ENCODE measurements at places on chromosomes 4 and X. TPM values are rescaled to one million over a fixed set of nuclear protein-coding genes. Genes with fewer than 3 reads are reported as not detected.

DNA sequence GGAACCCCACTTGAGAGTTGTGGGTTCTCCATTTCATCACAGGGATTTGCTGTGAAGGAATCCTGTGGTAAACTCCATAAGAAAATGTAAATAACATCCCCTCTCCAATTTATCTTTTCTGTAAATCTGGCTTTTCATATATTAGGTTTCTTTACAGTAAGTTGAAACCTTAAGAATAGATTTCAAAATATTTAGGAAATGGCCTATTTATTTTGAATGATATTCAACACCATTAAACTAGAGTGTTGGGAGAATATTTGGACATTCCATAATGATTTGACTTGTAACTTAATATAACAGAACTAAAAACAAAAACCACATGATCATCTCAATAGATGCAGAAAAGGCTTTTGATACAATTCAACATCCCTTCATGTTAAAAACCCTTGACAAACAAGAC, 197.3 kb upstream of the PGRMC2 start:
- DNase-seq: no peak

DNA sequence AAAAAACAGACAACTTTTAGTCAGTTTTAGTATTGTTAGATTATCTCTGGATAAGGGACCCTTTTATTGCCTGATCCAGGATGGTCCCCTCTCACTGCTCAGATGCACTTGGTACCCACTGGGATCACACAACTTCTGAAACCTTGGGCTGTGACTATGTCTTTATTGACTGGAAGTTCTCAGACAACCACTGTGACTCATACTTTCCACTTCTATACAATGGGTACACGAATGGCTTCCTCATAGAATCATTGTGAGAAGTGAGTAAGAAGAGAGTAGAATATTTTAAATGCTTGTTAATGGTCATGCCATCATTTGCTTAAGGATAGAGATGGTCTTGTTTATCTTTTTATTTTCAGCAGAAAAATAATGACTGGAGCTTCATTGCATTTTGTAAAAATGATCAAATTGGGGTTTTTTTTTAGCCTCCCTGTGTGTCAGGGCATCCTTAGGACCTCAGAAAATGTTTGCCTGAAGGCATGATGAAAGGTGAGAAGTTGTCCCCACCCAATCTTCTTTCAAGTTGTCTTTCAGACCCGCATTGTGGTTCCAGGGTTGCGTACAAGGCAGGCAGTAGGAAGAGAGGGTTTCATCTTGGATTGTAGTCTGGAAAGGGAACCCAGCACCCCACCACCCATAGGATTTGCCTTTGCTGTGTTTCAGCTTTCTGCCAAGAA, 115.1 kb downstream of the CPEB2 start:
- no peak for DNase-seq

- no peak for DNase-seq
Measured at GRCh38 chr4:26220696-26221095, 100.1 kb upstream of the RBPJ start.

GRCh38 chrX:66024092-66024467, 15.8 kb downstream of the VSIG4 start:
- DNase-seq: no peak

GRCh38 chr4:164169591-164169990, 584.3 kb upstream of the SMIM31 start:
- DNase-seq: no peak

DNA sequence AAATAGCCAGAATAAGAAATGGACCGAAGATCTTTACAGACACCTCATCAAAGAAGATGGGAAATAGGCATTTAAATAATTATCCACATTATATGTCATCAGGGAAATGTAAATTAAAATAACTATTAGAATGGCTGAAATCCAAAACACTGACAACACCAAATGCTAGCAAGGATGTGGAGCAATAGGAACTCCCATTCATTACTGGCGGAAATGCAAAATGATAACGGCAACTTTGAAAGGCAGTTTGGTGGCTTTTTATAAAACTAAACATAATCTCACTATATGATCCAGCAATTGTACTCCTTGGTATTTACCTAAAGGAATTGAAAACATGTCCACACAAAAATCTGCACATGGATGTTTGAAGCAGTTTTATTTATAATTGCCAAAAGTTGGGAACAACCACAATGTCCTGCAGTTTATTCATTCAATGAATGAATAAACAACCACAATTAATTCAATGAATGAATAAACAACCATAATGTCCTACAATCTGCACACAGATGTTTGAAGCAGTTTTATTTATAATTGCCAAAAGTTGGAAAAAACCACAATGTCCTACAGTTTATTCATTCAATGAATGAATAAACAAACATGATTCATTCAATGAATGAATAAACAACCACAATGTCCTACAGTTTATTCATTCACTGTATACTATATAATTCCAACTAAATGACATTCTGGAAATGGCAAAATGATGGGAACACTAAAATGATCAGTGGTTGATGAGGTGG, 117.6 kb upstream of the PCDH18 start:
- no peak for DNase-seq

DNA sequence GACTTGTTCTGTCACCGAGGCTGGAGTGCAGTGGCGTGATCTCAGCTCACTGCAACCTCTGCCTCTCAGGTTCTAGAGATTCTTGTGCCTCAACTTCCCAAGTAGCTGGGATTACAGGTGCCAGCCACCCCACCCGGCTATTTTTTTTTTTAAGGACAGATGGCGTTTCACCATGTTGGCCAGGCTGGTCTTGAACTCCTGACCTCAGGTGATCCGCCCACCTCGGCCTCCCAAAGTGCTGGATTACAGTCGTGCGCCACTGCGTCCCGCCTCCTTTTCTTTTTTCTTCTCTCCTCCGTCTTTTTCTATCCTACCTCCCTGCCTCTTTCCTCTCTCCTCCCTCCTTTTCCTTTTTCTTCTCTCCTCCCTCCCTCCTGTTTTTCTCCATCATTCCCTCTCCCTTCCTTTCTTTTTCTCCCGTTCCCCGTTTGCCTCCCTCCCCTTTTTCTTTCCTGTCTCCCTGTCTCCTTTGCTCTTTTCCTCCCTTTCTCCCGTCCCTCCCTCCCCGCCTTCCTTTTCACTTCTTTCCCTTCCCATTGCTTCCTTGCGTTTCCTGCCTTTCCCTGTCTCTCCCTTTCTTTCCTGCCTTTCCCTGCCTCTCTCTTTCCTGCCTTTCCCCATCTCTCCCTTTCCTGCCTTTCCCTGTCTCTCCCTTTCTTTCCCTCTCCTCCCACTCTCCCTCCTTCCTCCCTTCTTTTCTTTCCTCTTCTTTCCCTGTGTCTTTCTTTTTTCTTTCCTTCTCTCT, 2.1 kb upstream of the SLC25A6 start:
- no peak for DNase-seq

- DNase-seq: no peak
Measured at GRCh38 chr4:35228313-35228712, 1016.0 kb downstream of the ARAP2 start.

DNA sequence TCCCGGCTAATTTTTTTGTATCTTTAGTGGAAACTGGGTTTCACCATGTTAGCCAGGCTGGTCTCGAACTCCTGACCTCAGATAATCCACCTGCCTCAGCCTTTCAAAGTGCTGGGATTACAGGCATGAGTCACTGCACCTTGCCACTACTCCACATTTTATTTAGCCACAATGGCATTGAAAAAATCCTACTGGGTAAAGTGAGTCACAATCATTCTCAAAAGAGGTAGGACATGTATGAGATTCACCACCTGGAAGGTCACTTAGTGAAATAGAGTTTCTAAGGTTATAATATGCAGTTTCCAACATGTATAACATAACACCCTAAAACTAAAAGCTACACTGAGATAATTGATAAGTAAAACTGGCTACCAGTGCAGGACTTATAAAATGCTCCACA, 159.2 kb downstream of the BTC start:
- DNase-seq: no peak

DNA sequence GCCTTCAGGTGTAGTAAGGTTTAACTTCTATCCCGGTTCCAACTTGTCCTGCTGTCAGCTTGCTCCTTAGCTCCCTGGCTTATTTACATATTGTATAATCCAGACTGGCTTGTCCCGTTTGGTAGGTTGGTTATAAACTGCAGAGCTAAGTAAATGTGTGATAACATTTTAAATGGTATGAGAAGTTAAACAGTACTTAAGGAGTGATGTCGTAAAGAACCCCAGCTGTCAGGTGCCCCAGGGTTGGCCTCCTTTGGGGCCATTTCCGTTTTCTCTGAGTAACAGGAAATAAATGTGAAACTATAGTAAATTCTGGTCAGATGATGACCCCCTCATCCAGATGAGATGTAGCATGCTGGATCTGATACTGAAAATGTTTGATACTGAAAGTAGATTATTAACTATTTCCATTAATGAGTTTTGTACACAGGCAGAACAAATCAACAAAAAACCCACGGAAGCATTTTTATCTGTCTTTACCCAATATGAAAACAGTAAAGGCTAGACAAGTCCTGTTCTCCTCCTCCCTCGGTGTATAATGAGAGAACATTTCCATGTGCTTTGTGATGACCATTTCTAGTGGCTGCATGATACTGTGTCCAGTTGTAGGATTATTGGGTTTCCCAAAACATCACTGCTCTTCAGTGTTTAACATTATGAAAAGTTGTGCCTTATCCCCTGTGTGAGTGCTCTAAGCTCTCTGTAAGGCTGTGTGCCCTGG, 22.4 kb downstream of the GAB1 start:
- no peak for DNase-seq

DNA sequence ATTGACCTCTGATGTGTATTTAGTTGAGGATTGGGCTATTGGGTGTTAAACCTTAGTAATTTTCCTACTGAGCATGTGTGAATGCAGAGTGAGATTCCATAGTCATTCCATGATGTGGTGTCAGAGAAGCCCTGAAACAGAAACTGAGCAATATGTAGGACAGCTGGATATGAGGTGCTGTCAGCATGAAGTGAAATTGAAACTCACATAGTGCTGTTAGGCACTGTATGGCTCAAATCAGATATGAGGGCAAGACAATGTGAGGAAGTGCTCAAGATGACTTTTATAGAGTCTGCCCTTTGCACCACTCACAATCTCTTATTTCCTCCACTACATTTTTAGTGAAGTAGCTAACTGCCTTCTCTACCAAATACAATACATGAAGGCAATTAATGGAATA, 188.3 kb downstream of the SH3BGRL start:
- no peak for DNase-seq

DNA sequence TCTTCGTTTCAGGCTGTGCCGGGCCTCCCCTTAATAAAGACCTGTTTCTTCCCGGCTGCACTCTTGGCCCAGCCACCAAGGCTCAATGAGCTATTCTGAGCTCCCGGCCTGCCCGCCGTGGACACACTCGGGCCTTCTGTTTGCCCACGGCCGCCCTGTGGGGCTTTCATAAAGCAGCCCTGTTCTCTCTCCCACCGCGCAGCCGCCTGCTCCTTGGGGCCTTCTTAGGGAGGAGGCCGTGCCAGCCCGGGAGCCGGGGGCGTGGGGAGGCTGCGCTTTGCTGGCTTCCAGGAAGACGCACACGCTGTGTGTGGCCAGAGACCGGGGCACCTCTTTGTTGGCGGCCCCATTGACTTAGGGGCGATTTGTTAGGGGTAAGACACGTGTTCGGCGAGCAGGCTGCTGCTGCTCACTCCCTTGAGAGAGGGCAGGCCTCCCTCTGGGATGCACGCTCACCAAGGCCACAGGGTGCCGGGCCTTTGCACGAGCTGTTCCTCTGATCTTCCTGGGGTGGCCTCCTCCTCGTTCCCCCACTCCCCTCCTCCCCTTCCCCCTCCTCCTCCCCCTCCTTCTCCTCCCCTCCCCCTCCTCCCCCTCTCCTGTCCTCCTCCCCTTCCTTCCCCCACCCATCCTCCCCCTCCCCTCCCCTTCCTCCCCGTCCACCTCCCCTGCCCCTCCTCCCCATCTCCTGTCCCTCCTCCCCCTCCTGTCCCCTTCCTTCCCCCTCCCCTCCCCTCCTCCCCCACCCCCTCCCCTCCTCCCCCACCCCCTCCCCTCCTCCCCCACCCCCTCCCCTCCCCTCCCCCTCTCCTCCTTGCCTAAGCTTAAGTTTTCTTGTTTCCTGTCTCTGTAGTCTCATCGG, 11.3 kb downstream of the BLOC1S4 start:
- no peak for DNase-seq

DNA sequence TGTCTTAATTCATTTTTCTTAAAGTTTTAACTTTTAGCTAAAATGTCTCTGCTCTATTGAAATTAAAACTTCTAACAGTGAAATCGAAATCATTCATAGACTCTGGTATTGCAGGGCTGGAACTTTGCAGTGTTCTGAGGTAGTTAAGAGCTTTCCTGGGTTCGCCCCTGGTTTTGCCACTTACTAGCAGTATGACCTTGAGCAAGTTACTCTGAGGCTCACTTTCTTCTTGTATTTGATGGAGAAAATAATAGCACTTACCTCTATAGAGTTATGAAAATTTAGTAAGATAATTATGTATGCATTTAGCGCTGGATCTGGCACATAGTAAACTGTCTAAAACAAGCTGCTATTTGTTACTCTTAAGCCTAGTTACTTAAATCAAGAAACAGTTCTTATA, 1.7 kb downstream of the SLAIN2 start:
- no peak for DNase-seq

- DNase-seq: no peak
Measured at GRCh38 chrX:34972206-34972605, 29.6 kb downstream of the FAM47B start.

- DNase-seq: peak; percentile 49
Measured at GRCh38 chr4:138398322-138398721, 156.2 kb upstream of the SLC7A11 start.

- no peak for DNase-seq
Measured at GRCh38 chr4:83609365-83609764, 73.5 kb downstream of the GPAT3 start.

DNA sequence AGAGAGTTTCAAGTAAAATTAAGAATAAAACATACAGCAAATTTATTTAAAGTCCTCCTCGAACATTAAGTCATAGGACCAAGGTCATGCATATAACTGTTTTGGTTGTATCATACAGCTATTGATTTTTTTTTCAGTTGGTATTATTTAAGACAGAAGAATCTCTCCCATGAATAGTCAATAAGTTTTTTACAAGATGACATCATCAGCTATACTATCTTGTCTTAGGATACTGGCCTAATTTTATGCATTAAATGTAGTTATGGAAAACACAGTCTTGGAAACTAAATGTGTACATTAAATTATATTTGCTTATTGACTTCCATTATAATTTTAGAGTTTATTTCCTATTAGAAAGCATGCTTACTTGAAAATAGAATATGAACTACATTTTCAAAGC, 755.9 kb downstream of the PCDH19 start:
- no peak for DNase-seq

DNA sequence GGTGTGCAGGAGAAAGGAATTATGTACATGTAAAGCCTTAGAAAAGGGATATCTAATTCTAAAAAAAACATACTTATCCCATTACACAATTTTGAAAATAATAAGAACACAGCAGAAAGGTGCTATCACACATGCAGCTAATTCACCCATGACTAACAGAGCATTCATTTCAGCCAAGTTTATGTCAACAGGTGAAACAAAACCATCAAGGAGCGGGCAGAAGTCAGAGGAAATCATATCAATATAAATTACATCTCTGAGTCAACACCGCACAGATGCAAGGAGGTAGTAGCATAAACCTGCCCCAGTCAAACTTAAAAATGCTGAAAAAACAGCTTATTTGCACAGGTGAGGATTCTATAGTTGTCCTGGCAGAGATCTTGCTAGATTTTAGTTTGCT, 197.9 kb downstream of the PRDM5 start:
- DNase-seq: no peak

GRCh38 chr4:143986180-143986579, 33.0 kb downstream of the GYPB start:
- DNase-seq: no peak

USP46 gene
- 17.4 TPM for total RNA-seq

HSFX1 gene
- 0.09 TPM for total RNA-seq

SSX1 gene
- not detected for total RNA-seq

YIPF7 gene
- total RNA-seq: not detected

DEFB131A gene
- total RNA-seq: not detected

NIPAL1 gene
- 1.4 TPM for total RNA-seq

PDLIM3 gene
- 6.3 TPM for total RNA-seq

MGARP gene
- total RNA-seq: 0.11 TPM

RAI2 gene
- total RNA-seq: not detected

Data from HepG2 (cell line).